ENCODE measurements at places on chromosomes 2 and 18.

DNA sequence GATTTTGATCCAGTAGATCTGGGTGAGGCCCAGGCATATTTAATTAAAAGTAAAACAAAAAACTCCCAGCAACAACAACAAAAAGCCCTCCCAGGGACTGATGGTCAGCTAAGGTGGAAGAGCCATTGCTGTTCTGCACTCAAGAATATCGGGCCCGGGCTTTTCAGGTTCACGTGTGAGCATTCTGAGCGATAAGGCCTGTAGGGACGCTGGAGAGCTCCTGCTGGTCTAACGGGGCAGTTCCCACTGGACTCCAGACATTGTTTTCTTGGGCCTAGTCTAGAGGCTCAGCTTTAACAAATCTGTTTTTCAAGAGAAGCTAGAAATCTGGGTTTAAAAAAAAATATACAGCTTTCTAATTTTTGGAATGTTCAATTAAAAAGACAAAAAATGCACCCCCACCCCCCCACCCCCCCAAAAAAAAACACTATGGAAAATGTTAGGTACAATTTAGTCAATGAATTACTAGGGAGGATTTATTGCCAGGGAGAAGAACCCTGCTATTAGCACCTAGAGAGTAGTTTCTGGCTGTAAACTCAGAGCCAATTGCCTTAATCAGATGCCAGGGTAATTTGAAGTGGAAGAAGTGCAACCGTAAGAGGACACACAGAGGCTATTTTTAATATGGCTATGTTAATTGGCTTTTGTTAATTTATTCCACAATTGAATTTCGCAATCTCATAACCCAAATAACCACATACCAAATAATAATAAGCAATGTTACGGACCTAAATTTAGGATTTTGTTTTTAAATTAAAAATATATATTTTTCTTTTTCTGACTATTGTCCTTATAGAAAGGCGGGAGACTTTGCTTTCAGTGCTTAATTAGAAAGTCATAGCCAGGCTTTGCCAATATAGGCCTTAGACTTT is 78.9 kb downstream of the MAP4K4 start:
- peaks cover 85% of the 10 kb centered on the region for H3K4me1 ChIP-seq
- peak overlapping the region; percentile 83 for H3K4me3 ChIP-seq
- no peaks in the 10 kb centered on the region for H3K36me3 ChIP-seq
- DNase-seq: peak; percentile 55
- H3K27me3 ChIP-seq: peaks cover 15% of the 10 kb centered on the region

DNA sequence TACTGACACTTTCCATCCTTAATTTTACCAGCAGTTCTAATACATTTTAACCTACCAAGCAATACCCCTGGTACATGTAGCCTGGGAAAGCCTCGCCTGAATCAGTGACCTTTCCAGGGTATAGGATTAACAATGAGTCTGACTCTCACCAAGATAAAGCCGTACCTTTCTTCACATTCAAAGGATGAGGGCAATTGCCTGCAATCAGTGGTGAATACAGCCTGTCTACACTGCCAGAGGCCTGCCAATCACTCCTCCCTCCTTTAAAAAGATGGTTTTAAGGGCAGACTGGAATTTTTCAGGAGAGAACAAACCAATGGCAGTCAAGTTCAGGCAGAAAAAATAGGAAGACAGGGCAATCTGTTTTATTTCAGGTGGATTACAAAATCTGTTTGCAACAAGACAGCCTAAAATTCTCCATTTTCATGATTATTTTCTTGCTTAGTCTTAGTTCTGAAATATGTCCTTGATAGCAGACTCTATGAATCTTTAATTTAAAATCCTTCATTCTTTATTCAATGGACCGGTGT is 4.8 kb downstream of the EPHA4 start:
- H3K27ac ChIP-seq: no peak overlapping the region
- H3K36me3 ChIP-seq: peaks cover 5% of the 10 kb centered on the region
- peaks cover 48% of the 10 kb centered on the region for H3K4me1 ChIP-seq
- H3K4me3 ChIP-seq: peak overlapping the region; percentile 32
- peaks cover 10% of the 10 kb centered on the region for H3K27me3 ChIP-seq

- H3K4me1 ChIP-seq: no peaks in the 10 kb centered on the region
- H3K36me3 ChIP-seq: peaks cover 6% of the 10 kb centered on the region
- no peaks in the 10 kb centered on the region for H3K27me3 ChIP-seq
- no peak overlapping the region for H3K27ac ChIP-seq
- H3K4me3 ChIP-seq: no peak overlapping the region
- DNase-seq: no peak
These were observed 13.6 kb upstream of the CREB1 start for GRCh38 chr2:207516206-207516605.

DNA sequence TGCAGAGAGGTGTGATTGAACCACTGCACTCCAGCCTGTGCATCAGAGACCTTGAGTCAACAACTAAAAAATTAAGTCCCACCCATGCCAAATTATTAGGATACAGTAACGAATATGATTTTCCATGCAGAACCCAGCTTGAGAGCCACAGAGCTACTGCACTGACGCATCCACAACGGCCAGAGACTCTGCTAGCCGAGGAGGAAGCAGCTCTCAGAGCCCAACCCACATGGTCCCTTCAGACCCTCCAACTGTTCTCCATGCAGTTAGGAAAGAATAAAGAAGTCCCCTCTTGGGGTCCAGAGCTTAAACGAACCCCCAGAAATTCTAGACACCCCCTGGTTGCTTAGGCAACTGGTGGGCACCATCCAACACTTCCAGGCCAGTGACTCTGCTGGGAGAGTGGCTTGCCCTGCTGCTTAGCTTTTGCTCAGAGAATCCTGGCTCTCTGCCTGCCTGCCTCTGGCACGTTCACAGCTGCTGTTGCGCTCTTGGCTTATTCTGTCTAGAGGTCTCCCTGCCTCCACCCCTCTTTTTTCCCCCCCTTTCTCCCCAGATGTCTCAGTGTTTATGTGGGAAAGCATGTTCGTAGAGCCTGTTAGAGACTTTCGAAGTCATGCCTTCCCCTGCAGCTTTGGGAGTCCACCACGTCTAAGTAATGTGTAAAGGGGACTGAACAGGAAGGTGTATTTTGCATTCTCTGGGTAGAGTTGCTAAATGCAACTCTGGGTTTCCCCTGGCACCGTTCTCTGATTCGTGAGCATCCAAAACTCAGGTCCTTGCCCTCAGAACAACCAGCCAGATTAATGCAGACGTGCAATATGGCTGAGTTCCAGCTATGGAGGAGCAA is 26.0 kb upstream of the SP3 start:
- peak overlapping the region; percentile 45 for H3K27ac ChIP-seq
- DNase-seq: peak; percentile 22
- peak overlapping the region; percentile 10 for H3K4me3 ChIP-seq
- no peaks in the 10 kb centered on the region for H3K27me3 ChIP-seq
- no peaks in the 10 kb centered on the region for H3K36me3 ChIP-seq

Measured in glutamatergic neuron (in vitro differentiated cells).